ENCODE measurements at places on chromosomes 16 and 17.

- DNase-seq = no peak
These were observed 164.3 kb downstream of the RBFOX3 start for GRCh38 chr17:79446399-79447009.

- DNase-seq = no peak
These were observed at the start of gene SLC22A31 for GRCh38 chr16:89200124-89200849. Gene SLC22A31, minus strand, starts transcription at chr16:89200537. Its CDS starts 36 bp downstream, at chr16:89200501.

GRCh38 chr17:66775271-66775670, 59.6 kb upstream of the CACNG5 start:
- DNase-seq = no peak

DNA sequence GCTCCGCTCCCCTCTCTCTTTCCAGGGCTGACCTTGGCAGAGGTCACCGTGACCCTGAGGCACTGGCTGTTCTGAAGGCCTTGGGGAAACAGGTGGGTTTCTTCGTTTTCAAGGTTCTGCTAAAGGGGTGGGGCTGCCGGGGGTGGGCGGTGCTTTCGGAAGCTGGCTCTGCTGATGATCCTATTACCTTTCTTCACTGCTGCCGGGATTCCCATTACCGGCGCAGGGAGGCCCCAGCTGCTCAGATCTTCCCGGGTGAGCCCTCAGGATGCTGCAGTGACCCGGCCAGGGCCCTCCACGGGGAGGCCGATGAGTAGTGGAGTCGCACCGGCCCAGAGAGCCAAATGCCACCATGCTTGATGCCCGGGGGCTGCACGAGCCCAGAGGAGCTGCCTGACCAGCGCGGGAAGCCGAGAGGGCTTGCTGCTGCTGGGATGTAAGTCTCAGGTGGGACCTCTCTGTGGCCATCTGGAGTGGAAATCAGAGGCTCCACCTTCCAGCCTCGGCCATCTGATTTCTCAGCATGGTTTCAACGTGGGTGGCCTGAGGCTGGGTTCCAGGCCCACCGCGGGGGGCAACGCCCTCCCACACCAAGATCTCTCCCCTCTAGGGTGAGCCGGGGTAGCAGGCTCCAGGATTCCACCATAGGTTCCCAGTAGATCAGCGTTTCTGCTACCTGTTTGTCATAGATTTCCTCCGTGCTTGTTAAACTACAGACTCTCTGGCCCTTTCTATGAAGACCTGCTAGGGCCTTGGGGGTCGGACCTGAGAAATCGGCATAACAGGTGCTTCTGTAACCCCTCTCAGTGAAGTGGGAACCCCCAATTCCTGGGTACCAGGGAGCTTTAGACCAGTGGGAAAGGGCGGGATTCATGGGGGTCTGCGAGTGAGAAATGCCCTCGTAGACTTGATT, 21.6 kb upstream of the ADCY7 start:
- no peak for DNase-seq

GRCh38 chr16:12602811-12603698, 200.6 kb downstream of the CPPED1 start:
- no peak for DNase-seq

- DNase-seq = no peak
These were observed 44.0 kb upstream of the CBX4 start for GRCh38 chr17:79883202-79883601.

DNA sequence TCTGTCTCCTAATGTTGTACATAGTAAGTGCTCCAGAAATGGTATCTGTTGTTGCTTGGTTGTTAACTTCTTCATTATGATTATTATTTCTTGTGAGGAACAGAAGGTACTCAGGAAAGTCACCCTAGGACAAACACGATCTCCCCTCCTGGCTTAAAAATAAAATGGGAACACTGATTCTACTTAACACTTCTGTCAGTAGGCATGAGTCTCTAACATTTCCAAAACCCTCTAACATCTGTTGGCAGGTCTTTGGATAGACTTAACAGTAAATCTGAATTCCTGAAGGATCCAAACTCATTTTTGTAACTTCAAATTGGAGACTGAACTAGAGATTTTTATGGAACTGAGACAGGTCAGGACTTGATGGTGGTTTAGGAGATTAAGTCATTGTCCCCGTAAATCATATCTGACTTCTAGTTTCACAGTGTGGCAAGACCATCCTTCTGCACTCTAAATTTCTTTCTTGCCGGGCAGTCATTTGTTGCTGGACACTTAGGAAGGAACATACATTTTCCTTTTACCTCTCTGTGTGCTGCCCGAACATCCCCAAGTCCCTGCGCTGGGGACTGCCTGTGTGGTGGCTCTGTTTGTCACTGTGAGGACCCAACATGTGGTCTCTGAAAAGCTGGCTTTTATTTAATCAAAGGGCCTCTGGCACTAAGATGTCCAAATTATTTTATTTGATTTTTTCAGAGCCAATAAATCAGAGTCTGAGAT, 149.9 kb downstream of the NPIPB5 start:
- no peak for DNase-seq

DNA sequence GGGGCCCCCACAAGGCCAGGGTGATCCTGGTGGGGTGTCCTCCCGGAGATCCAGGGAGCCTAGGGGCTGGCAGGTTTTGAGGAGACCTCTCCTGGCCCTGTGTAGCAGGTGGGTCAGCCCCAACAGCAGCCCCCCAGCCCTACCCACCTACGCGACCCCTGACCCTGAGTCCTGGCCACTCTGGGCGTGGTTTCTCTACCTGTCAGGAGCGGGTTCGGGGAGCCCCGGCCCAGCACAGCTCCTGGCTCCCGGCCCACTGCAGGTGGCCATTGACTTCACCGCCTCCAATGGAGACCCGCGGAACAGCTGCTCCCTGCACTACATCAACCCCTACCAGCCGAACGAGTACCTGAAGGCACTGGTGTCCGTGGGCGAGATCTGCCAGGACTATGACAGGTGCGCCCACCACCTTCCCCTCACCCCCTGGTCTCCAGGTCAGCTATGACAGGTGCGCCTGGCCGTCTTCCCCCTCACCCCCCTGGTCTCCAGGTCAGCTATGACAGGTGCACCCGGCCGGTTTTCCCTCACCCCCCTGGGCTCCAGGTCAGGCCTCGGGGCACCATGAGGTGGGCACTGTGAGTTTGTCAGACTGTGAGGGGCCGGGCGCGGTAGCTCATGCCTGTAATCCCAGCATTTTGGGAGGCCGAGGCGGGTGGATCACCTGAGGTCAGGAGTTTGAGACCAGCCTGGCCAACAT, 13.0 kb downstream of the CPNE7 start:
- DNase-seq = no peak

- no peak for DNase-seq
These were observed 18.3 kb upstream of the TNFRSF13B start for GRCh38 chr17:16989953-16990860.

DNA sequence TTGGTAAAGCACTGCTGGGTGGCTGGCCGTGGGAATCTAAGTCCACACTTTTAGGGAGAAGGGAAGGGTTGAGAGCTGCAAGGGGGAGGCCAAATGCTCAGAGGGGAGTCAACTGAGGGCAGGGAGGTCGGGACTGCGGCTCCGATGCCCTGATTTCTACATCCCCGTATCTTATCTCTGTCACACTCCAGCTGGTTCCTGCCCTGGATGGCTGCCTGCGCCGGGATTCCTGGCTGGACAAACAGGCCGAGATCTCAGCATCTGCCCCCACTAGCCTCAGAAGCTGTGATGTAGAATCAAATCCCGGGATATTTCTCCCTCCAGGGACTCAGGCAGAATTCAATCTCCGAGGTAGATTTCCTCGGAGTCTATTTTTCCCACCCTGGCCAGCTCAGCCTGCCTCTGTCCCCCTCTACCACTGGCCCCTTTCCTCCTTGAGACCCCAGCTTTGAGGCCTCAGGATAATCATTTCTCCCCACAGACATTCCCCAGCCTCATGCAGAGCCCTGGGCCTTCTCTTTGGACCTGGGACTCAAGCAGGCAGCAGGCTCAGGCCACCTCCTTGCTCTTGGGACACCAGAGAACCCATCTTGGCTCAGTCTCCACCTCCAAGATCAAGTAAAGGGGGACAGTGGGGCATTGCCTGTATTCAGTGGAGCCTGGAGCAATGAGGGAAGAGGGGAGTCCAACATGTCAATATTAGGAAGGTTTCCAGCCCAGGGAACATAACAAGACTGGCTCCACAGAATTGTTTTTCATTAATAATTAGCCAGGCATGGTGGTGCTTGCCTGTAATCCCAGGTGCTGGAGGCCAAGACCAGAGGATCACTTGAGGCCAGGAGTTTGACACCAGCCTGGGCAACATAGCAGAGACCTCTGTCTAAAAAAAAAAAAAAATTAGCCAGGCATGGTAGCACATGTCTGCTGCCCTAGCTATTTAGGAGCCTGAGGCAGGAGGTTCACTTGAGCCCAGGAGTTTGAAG, 1.8 kb downstream of the SHBG start:
- no peak for DNase-seq
